ELR (cell line): ENCODE measurements at places on chromosomes 1 and 21.

DNA sequence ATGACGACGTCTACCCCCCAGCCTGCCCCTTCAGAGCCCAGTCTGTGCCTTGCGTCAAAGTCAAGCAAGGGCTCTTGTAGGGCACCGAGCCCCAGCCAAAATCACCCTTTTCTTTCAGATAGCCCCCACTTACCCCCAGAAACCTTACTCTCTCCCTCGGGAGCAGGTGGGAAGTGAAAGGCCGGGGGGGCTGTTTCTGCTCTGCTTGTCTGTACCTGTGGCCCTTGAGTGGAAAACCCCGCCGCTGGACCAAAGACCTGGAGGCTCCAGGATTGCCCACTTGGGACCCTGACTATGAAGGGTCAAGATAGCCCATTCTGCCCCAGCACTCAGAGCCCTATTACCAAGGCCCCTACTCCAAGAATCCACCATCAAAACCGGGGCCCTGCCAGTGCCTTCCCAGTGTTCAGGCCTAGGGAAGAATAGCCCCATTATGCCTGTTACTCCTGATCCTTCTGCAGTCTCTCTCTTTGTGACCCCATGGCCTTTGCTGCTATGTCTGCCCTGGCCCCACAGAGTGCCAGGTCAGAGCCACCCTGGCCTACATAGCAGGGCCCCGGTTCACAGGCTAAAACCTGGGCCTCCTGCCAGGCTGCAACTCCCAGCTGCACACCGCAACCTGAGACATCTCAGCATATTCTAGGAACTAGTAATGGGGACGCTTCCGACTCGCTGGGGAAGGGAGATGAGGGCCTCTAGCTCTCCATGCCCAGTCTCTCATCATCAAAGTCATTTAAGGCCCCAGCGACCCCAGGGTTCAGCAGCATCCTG is 22.2 kb upstream of the HPDL start:
- DNase-seq: peak; percentile 34

GRCh38 chr1:12488666-12489354 is 129.2 kb downstream of the DHRS3 start:
- DNase-seq: peak; percentile 47

GRCh38 chr1:166874464-166874863 is 1.6 kb downstream of the TADA1 start:
- no peak for DNase-seq

- no peak for DNase-seq
Observed at GRCh38 chr1:184959626-184960025, 14.7 kb downstream of the NIBAN1 start.
